ENCODE measurements at places on chromosomes 16 and 17.
A peak's percentile ranks its signal among the peaks of the same experiment; 100 is the strongest.

GRCh38 chr17:49851387-49852291 lies 3.8 kb upstream of the TAC4 start:
- peak; percentile 64 for DNase-seq

DNA sequence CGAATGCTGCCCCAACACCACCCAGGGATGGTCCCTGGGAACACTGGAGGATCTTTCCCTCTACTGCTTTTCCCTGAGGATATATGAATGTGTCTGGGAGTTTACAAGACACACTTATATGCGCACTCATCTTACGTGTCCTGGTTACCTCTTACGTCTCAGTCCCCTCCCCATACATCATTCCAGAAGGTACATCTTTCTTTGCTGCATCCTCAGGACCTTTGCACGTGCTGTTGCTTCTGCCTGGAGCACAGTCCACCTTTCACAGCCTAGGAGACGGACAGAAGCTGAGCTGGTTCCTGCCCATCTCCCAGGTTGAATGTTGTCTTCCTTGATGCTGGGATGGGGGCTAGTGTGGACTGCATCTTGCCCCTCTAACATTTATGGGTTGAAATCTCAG lies 153.0 kb upstream of the FOXF1 start:
- DNase-seq = no peak

GRCh38 chr17:49213399-49213798 lies 2.9 kb downstream of the ABI3 start:
- no peak for DNase-seq

DNA sequence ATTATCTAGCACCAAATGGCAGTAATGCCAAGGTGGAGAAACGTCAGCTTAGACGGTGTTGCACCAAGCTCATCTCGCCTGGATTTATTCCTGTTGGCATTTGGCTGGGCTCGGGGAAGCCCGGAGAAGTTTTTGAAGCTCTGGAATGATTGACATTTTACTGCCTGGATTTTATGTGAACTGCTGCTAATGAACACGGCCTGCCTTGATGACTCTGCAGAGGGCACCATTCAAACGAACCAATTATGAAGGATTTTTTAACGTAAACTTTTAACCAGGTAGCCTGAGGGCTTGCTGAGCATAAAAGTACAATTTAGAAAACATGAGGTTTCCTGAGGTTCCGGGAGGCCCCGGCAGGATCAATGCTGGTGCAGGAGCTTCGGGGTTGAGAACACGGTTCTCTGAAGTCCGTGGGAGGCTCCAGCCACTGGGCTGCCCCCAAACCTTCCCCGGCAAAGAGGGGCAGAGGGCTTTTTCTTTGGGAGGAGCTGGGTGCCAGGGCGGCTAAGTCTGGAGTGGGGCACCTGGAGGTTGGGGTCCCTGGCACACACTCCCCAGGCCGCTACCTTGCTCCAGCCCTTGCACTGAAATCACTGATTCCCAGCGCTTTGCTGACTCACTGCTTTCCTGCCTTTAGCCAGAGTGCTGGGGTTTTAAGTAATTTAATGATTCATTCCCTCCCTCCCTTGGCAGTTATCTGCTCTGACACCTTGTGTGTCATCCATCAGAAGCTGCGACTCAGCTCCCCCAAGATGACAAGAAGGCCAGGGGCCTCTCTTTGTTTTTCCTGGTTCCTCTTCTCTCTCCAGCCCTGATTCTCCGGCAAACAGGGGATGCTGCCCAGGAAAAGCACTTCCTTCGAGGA lies 161.2 kb upstream of the IRX3 start:
- DNase-seq = peak; percentile 59

DNA sequence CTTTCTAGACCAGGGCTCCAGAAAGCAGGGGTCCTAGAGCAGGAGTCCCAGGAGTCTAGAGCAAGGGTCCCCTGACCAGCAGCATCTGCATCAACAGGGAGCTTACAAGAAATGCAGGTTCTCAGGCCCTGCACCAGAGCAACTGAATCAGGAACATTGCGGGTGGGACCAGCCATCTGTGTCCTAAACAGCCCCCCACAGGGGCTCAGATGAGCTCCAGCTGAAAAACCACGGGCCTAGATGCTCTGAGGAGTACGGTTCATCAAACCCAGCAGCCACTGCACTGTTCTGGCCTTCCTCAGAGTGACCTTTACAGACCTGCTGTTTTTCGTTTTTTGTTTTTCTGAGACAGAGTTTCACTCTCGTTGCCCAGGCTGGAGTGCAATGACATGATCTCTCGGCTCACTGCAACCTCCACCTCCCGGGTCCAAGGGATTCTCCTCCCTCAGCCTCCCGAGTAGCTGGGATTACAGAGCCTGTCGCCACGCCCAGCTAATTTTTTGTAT lies 438.2 kb downstream of the SOX9 start:
- no peak for DNase-seq

DNA sequence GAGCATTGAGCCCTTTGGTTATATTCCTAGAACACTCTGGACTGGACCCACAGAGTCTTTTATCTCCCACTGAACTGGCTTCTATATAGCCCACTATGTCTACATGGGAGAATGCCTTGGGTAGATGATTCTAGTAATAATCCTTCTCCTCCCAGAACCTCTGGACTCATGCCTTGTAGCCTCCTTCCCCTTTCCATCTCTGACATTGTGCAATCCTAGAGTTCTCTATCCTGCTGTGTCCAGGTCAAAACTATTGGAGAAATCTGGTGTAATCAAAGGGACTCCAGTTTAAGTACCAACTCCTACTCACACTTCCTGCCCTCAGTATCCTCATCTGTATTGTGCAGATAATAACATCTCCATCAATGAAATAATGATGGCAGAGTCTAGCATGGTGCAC lies 9.1 kb downstream of the RCVRN start:
- no peak for DNase-seq

GRCh38 chr17:30344283-30345088 lies 10.6 kb upstream of the TMIGD1 start:
- peak; percentile 75 for DNase-seq

- DNase-seq = no peak
Measured at GRCh38 chr16:15866451-15866850, 9.6 kb upstream of the MYH11 start.

- no peak for DNase-seq
Measured at GRCh38 chr17:2092253-2092652, 37.4 kb downstream of the HIC1 start.

- peak; percentile 65 for DNase-seq
Measured at GRCh38 chr17:28008513-28008912, 34.0 kb upstream of the NLK start.

GRCh38 chr16:22784690-22785214 lies 29.2 kb upstream of the HS3ST2 start:
- DNase-seq = no peak

DNA sequence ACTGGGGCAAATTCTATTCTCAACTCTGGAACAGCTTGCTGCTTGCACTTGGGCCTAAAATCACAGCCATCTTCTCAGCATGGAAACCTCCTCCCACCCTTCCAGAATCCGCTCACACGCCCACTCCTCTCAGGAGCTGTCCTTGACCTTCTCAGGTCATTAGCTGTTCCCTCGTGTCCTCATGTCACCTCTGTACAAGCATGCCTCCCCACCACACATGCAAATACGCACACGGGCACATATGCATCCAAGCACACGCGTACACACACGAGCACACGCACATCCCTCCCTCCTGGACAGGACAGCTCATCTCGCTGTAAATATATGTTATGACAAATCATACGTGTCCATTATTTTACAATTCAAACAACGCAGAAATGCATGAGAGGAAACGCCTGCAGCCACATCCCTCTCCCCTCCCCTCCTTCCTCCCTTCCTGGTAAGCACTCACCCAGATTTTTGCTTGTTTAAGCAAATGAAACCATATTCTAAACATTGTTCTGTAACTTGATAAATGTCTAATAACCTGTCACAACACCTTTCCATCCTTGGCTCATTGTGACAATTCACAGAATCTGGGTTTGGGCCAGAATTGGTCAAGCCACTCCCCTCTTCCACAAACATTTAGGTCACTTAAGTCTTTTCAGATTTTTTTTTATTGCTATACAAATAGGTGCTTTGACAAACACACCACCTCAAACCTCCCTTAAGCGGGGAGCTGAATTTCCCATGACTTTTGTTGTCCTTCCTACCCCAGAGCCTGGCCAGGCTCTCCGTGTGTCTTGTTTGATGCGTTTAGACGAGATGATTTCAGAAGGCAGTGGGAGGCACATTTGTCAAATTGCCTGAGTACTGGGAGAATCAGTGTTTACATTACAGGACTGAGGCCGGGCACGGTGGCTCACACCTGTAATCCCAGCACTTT lies 41.7 kb downstream of the DNAH17 start:
- no peak for DNase-seq

DNA sequence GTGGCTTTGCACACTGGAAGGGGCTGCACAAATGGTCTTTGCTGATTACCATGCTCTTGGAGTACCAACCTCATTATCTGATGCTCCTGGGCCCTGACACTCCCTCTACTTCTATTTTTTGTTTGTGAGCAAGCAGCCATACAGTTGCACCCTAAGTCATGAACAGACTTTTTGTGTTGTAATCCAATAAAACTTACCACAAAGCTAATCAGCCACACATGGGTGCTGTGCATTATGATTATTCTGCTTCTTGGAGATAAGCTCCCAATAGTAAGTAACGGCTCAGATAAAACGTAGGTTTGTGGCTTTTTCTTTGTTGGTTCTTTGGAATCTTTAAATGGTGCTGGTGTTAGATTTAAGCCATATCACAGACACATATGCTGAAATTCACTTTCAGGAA lies 76.2 kb downstream of the CCT6B start:
- DNase-seq = no peak

GRCh38 chr17:4582101-4582501 lies 2.2 kb upstream of the SMTNL2 start:
- no peak for DNase-seq

GRCh38 chr17:37312137-37312923 lies 63.5 kb upstream of the C17orf78 start:
- peak; percentile 56 for DNase-seq

GRCh38 chr16:7405166-7405565 lies 72.5 kb downstream of the RBFOX1 start:
- DNase-seq = no peak

GRCh38 chr17:37833237-37833859 lies 88.5 kb upstream of the HNF1B start:
- no peak for DNase-seq

- no peak for DNase-seq
Measured at GRCh38 chr17:37567137-37567536, 42.1 kb downstream of the SYNRG start.

- DNase-seq = no peak
Measured at GRCh38 chr17:66283296-66283934, 19.0 kb upstream of the PRKCA start.

DNA sequence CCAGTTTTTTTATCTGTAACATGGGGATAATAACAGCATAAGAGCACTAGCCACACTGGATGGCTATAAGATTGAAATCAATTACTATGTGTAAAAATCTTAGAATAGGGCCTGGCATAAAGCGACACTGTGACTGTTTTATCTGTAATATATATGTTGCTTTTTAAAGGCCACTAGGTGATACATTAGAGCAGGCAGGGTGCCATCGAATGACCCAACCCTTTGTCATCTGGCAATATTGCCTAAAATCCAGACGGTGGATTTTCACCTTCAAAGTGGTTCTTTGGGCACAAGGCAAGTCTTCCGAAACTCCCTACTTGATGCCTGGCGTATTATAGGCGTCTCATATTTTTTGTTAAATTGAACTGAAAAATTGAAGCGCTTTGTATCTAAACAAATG lies 69.1 kb downstream of the PRKCA start:
- no peak for DNase-seq

GRCh38 chr17:75819116-75819515 lies 25.1 kb downstream of the UNC13D start:
- no peak for DNase-seq

GRCh38 chr16:85780281-85780680 lies 19.1 kb downstream of the EMC8 start:
- no peak for DNase-seq

DNA sequence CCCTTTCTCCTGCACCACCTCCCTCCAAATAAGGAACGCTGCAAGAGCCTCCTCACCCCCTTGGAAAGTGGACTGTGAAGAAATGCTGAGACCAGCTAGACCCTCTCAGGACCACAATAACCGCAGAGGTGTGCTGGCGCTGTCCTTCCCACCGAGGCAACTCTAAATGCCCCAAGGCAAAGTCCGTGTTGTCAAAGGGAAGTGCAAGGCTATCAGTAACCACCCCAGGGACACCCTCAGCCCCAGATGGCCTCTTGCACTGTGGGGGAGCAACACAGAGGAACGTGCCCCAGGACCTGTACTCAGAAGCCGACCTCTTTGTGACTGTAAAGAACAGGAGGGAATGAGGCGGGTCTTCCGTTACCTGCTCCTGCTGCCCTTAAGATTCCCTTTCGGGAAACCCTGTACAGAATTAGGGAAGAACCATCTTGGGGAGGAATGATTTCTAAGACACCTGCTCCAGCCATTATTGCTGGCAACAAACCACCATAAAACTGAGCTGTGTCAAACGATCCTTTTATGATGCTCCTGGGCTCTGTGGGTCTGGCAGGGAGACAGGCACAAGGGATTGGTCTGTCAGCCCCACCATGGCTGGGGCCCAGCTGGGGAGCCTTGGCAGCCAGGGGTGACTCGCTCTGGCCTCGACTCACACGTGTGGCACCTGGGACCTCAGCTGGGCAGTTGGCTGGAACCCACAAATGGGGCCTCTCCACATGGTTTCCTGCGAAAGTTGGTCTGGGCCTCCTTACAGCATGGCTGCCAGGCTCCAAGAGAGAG lies 14.6 kb upstream of the MED9 start:
- no peak for DNase-seq

- DNase-seq = no peak
Measured at GRCh38 chr17:30493780-30494179, 16.6 kb downstream of the GOSR1 start.

DNA sequence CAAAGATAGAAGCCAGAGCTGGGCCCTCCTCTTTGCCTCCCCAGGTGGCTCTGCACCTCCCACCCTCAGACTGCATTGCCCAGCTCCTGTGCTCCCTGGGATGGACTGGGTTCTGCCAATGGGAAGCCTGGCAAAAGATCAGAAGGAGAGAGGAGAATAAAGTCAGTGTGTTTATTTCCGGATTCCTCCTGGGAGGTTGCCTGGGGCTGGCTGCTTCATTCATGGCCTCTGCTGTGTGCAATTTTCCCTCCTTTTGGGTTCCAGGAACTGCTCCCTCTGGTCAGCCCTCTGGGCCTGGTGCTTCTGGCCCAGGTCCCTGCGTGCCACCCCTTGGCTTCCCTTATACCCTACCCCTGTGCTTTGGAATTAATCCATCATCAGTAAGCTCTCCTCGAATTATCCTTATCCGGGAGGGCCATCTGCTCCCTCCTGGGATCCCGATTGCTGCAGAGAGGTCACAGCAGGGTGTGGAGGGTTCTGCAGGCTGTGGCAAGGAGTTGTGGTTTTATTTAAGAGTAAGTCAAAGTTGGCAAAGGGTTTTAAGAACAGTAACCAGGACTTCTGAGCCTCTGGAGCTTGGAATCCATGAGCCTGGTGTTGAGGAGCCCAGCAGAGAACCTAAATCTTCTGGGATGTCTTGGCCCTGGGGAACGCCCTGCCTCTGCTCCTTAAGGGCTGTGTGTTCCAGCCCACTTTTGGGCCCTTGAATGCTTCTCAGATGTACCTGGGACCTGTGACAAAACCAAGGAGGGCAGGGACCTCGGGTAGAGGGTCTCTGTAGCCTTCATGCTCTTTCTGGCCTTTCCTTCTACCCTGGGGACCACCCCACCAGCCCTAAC lies 8.2 kb upstream of the MMP2 start:
- peak; percentile 57 for DNase-seq
